ENCODE measurements at places on chromosomes 4 and X. TPM values are rescaled to one million over a fixed set of nuclear protein-coding genes. Genes with fewer than 3 reads are reported as not detected.

GRCh38 chr4:16055873-16056272 lies 27.9 kb downstream of the PROM1 start:
- DNase-seq: no peak

DNA sequence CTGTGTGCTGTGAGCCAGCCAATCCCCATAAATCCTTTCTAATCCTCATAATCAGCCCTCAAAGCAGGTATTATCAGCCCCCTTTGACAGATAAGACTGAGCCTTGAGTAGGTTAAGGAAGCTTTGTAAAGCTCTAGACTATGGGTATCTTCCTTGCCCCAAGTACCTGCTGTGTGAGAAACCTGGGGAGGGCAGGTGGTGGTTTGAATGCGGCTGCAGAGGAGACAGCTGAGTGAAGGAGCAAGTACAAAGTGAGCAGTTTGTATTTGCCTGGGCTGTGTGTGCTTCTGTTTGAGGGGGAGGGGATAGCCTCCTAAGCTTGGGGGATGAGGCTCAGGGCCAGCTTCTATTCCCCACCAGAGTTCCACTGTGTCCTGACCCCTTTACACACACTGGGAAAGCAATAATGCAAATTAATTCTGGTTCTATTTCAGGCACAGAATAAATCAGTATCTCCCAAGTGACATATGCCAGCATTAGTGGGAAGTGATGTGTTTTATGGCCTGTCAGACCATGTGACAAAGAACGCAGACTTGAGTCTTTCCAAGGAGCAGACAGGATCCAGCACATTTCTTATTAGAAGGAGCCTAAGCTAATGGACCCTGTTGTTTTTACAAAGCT lies 63.5 kb downstream of the EVC start:
- DNase-seq: no peak

DNA sequence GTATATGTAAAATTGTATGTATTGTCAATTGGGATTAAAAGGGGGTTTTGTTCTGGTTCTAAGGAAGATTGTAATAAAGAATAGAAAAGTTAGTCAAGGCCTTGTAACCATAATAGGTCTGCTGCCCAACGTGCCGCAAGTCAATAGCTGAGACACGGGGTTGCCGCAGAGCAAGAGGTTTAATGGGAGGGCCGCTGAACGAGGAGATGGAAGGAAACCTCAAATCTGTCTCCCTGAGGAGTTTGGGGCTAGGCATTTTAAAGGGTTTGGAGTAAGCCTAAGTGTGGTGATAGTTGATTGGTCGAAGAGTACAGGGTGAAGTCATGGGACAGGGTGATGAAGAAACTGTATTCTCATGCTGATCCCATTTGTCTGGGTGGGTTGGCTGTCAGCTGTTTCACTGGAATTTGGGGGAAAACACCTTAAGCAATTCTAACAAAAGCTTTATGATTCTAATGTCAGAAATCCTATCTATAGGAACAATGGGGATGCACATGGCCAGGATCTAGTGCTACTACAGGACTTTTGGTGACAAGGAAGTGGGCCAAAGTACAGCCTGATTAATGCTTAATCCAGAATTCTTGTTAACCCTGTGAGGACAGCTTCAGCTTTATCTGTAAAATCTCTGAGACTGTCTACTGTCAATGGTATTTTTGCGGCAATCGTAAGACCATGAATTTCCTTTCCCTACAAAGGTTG lies 86.9 kb downstream of the RELL1 start:
- DNase-seq: no peak

GRCh38 chrX:17818726-17819125 lies 42.4 kb downstream of the RAI2 start:
- no peak for DNase-seq

GRCh38 chrX:129781134-129781672 lies 1.5 kb downstream of the SASH3 start:
- DNase-seq: peak; percentile 70

- DNase-seq: no peak
These were observed 213.6 kb upstream of the NRK start for GRCh38 chrX:105608745-105609144.

DNA sequence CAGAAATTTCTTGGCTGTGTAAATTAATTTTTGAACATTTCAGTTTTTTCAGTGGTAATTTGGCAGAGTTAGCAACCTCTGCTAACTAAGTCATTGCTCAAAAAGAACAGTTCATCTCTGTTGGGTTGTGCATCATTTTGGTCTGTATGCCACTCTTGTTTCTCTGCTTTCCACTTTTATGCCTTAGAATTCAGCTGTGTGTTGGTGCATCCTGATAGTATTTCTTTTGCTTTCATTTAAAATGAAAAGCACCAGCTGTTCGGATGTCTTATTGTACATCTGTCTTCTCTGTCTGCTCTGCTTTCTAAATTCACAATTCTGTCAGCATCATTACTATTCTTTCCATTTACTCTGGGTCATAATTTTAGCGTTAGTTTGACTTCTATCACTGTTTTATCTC lies 388.2 kb upstream of the NDST4 start:
- no peak for DNase-seq

GRCh38 chr4:160352637-160353036 lies 1249.8 kb downstream of the RAPGEF2 start:
- no peak for DNase-seq

GRCh38 chrX:75746891-75747639 lies 38.0 kb downstream of the MAGEE2 start:
- peak; percentile 26 for DNase-seq

DNA sequence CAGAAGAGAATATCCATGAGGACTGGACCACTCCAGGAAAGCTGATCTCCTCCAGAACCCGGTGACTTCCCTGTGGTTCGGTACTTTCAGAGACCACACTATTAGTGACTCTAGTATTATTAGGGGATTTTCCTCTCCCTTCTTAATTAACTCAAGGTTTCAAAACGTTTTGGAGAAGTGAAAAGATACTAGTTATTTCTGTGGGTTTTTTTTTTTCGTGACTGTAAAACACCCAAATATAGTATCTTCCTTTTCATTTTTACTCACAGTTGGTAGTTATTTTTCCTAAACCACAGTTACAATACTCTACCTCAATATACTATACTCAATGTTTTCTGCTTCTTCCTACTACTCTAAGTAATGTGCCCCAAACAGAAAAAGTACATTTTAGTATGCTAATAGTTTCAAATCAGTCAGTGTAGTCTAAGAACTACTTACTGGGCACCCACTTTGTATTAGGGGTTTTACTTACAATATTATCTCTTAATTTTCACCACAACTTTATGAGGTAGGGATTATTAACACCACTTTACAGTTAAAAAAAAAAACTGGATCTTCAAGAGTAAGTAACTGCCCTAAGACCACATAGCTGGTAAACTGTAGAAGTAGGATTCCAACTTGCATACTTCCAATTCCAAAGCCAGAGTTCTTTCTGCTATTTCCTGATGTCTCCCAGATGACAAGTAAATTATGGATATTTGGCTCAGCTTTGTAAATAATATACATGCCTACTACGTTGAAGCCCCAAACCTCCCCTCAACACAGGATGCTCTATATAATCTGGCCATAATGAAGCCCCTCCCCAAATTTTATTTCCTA lies 45.0 kb downstream of the SLC9A7 start:
- DNase-seq: no peak

DNA sequence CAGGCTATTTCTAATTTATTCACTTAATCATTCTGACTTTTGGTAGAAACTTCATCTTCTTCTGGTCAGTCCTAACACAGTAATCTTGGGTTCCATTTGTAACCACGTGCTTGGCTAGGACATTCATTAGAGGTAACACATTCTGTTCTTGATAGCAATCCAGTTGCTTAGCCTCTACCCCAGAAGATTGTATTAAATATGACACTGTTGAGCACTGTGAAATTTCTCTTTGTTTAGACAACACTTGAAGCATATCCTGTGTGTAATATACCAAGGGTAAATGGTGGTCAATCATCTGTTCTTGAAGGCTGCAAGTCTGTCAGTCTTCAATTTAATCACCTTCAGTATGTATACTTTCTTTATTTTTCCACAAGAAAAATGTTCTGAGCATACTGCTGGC lies 523.0 kb downstream of the ANKRD50 start:
- DNase-seq: no peak

DNA sequence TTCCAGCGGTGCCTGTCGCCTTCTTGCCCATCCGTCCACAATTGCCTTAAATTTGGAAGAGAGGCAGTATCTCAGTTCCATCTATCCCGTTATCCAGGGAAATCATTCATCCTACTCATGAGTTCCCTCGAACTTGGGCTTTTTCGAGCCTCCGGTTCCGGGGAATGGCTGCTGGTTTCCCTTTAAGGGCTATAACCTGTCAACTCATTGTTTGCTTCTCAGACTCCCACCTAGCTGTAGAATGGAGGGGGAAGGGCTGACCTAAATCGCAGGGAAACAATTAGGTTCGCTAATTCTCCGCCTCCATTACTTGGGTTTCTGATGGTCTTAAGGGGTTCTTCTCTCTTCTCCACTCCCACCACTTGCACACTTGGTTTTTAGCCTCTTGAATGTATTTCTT lies 1.2 kb downstream of the UCHL1 start:
- DNase-seq: no peak

- no peak for DNase-seq
These were observed 143.5 kb downstream of the MGST2 start for GRCh38 chr4:139808808-139809756.

- DNase-seq: peak; percentile 24
These were observed 19.7 kb downstream of the NOP14 start for GRCh38 chr4:2943364-2944090.

DNA sequence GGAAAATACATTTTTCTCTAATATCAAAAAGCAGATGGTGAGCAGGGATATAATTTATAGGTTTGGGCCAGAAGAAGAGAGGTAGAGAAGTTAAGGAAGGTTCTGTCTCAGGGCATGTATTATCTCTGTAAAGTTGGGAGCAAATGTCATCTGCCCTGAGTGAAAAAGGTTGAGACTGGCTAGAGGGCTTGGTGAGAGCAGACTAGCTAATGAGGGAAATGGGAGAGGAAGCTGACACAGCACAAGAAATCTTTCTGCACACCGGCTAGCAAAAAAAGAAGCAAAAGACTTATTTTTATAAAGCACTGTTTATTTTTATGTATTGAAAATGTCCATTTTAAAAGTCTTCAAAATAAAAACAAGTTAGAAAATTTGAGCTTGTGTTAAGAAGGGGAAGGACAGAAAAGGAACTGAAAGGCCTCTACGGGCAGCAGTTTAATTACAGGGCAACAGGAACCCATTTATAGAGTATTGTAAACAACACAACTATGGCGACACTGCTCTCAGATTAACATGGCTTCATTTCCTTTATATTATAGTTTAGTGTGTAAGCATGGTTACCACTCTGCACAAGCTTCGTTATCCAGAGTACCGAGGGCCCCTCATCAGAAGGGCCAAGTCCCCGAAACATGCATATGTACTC lies 17.4 kb downstream of the CD40LG start:
- no peak for DNase-seq

- no peak for DNase-seq
These were observed 272.1 kb upstream of the HS3ST1 start for GRCh38 chr4:11700751-11701226.

- DNase-seq: no peak
These were observed 28.4 kb downstream of the CXCL1 start for GRCh38 chr4:73897380-73898136.

MAGEA10 gene
- total RNA-seq: not detected

MECP2 gene
- total RNA-seq: 82.8 TPM

GAGE10 gene
- not detected for total RNA-seq

SYNPO2 gene
- 0.96 TPM for total RNA-seq

EDA2R gene
- 2.6 TPM for total RNA-seq

NHS gene
- 1.2 TPM for total RNA-seq

TBC1D8B gene
- total RNA-seq: 1.4 TPM

EXOC1L gene
- not detected for total RNA-seq

SPIN3 gene
- 11.3 TPM for total RNA-seq

HADH gene
- 45.3 TPM for total RNA-seq

Measured in activated naive CD8-positive, alpha-beta T cell treated with anti-CD3 and anti-CD28 coated beads, Interleukin-2, amount 10 ng/mL, durations not matched to agents 7 days and 5 days (primary cell).